T-helper 2 cell (primary cell): ENCODE measurements at places on chromosomes 2 and 18.

GRCh38 chr2:175688243-175688642 lies 313.8 kb downstream of the LNPK start:
- DNase-seq = no peak

DNA sequence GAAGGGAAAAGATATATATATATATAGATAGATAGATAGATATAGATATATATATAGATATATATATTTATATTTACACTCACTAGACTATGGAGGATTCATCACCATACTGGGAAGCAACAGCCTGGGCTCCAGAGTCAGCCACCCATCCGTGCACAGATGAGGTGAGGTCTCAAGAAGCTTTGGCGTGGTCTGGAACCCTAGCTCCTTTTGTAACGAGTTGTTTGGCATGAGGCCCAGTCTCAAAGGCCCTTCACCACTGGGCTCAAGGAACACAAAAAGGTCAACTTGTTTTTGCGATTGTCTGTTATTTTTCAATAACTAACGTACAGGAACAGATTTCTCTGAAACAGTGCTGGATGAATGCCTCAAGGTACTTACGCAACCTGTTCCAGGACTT lies 448.7 kb downstream of the CMPK2 start:
- DNase-seq = no peak

DNA sequence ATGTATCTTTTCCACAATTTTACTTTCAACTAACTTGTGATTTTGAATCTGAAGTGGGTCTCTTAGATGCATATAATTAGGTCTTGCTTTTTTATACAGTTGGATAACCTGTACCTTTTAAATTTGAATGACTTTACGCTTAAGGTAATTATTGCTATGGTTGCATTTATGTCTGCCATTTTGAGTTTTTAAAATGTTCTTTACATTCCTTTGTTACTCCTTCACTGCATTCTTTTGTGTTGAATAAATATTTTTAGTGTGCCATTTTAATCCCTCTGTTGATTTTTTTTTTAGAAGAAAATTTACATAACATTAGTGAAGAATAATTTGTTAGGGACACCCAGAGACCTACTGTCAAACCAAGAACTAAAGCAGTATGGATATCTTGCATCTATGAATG lies 65.3 kb downstream of the BIRC6 start:
- no peak for DNase-seq

GRCh38 chr2:119218478-119219064 lies 5.1 kb upstream of the STEAP3 start:
- no peak for DNase-seq

DNA sequence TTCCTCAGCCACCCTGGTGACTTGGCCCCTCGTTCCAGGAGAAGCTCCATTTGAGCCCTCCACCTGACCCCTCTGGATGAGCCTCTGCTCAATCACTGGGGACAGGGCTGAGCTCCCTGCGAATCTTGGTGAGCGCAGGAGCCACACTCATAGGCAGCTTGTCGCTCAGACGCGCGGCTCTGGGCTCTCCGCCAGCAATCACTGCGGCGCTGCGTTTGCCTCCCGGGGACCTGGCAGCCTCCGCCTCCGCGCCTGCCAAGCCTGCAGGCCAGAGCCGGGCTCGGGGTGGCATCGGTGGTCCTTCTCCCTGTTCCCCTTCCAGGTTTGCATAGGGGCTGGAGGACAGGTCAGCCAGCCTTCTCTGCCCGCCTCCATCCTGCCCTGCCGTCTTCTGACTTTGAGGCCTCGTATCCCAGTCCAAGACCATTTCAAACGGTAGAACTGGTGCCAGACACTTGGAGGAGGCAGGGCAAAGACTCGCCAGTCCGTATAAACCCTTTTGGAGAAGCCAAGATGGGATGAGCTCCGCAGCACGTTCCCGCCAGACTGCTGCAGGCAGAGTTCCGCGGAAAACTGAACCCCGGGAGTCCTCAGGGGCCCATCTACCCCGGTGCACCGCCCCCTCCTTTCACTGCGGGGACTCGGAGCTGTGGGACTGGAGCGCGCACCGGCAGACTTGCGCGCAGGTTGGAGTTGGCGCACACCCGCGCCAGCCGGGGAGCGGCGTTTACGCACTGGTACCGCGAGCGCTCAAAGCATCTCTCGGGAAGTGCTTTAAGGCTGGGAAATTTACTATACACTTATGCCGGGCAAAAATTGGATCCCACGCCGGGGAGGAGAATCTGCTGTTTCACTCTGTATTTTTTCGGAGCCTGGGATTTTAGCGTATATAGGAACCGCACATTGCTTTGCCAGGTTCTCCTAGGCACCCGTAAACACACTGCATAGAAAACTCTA lies 1.1 kb upstream of the TACR1 start:
- no peak for DNase-seq
